AG20443 (cell line): ENCODE measurements at places on chromosomes 3 and 15.

DNA sequence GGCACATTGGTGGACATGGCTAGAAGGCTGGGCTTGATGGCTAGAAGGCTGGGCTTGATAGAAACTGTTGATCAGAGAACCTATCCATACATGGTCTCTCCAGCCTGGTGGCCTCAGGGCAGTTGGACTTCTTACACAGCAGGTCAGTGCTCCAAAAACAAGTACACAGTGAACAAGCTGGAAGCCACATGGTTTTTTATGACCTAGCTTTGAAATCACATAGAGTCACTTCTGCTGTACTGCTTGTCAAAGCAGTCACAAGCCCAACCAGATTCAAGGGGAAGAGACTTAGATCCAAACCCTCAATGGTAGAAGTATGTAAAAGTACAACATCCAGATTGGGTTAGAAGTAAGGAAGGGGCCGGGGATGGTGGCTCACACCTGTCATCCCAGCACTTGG lies 89.4 kb upstream of the HES1 start:
- no peak for DNase-seq

DNA sequence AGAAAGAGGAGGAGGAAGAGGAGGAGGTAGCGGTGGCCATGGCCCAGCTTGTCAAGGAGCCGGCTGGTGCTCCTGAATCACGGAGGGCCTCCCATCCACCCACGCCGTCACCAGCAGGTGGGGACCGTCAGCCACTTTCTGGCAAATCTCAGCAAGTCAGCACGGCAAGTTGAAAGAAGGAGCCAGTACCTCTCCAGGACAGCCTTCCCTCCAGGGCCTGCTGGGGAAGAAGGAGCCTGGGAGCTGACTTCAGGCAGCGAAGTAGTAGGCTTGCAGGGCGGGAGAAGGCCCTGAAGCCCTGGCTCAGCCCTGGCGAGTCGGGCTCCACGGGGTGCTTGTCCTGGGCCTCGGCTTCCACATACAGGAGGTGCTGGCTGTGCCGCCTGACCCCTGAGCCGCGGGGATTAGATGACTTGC lies 99.2 kb upstream of the TRPM1 start:
- DNase-seq: peak; percentile 70

- DNase-seq: peak; percentile 90
These were observed at the start of gene MAP1A for GRCh38 chr15:43517354-43518196. Gene MAP1A, plus strand, starts transcription at chr15:43517608. Its CDS starts 3,866 bp downstream, at chr15:43521474.

GRCh38 chr3:81550415-81550814 lies 211.0 kb downstream of the GBE1 start:
- no peak for DNase-seq

DNA sequence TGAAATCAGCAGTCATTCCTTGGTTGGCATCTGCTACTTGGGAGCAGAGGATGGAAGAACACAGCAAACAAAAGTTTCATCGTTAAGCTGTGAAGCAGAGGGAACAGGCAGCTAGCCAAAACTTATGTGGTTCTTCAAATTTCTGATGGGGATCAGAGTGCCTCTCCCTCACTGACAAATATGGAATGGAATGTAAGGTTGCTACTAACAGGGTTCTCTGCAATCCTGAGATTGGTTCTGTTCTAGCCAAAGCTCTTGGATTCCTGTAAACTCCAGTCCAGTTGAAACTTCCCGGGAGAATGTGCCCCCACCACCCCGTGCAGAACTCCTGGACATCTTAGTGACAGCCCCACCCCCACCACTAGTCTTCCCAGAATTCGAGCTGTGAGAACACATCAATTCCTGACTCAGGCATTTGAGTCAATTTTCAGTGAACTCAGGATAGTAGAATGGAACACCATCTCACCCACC lies 55.9 kb upstream of the PHLDB2 start:
- DNase-seq: peak; percentile 84

- DNase-seq: no peak
These were observed 210.8 kb upstream of the NR2F2 start for GRCh38 chr15:96119734-96120133.

GRCh38 chr15:83160741-83161140 lies 46.9 kb downstream of the HDGFL3 start:
- DNase-seq: no peak

DNA sequence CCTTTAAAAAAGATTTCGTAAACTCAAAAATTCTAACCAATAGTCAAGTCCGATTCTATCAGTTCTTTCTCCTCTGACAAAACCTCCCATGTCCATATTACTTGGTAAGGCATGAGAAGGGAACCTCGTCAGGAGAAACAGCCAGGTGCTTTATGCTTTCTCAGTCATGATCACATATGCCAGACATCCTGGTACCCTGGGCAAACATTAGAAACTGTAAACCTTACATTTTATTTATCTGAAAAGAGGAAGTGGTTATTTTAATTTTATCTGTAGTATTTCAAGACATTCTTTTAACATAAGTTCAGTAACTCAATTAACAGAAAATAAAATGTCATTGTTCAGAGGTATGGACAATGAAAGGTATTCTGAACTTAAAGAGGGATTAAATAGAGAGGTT lies 474.8 kb upstream of the GBE1 start:
- DNase-seq: no peak

GRCh38 chr15:55230051-55230670 lies 33.4 kb upstream of the RSL24D1 start:
- no peak for DNase-seq

DNA sequence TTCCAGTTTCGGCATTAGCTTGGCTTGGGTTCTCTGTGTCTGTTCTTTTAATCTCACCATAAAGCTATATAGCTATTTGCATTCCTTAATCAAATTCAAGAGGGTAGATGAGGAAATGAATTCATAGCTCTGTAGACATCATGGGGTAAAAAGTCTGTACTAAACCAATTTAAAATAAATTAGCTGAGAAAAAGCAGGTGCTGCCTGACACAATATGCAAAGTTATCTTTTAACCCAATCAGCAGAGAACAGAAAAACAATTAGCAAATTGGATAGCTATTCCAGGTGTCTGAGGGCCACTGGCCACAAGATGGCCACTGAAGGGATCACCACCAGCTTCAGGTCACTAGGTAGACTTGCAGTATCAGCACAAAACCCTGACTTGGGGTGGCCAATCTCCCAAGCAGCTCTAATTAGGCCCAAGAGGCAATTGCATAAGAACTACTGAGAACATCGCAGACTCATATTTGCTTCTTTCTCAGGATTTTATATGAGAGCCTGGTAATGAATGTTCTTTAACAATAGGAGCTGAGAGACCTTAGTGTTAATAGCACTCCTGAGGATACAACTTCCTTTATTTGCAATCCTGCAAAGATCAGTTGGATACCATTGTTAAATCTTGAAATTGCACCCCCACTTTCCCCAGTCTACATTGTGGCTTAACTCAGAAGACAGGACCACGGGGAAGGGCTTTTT lies 494.3 kb downstream of the PDCD6IP start:
- DNase-seq: no peak

- DNase-seq: no peak
These were observed 483.0 kb upstream of the AGTR1 start for GRCh38 chr3:148214705-148215104.

DNA sequence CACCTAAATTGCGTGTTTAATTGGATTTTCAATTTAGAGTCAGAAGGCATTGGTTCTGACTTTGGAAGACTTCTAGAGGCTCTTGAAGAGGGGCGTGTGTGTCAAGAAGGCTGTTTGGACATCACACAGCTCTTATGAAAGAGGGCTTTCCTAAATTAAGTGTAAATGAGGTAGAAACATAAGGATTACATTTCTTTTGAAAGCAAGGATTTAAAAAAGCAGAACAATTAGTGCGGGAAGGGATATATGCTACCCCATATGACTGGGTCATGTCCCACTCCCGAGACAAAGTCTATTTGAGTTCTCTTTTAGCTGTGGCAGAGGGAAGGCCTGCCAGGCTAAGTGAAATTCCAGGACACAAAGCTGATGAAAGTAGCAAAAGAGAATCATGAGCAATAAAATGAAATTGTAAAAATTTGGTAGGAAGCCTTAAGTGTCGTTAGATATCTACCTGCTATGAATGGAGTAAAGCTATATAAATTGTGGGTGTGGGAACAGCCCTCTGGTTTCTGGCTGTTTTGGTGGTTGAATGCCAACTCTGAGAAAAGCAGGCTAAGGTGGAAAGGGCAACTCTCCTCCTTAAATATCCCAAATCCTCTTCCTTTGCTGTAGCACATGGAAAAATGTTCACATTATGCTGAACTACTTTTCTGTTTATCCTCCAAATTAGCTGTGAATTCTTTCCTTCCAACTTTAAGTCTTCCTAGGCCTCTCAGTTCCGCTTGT lies 100.6 kb upstream of the TSC22D2 start:
- no peak for DNase-seq

- no peak for DNase-seq
These were observed 136.1 kb upstream of the CNTN4 start for GRCh38 chr3:1962396-1963088.

DNA sequence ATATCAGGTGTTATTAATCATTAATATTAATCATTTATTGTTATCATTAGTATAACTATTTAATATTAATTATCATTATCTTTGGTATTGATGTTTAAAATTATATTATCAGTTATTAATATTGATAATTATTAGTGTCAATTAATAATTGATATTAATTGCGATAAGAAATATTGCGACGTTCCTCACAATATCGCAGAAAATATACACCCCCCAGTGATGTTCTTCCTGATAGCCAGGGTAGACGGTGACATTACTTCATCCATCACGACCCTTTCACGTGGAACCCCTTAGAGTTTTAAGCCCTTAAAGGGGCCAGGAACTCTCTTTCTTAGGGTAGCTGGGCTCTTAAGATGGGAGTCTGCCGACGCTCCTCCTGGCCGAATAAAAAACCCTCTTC lies 98.6 kb upstream of the OSBPL11 start:
- DNase-seq: no peak

- no peak for DNase-seq
These were observed 312.1 kb downstream of the SOX2 start for GRCh38 chr3:182023843-182024242.

- DNase-seq: peak; percentile 50
These were observed 65.5 kb downstream of the SMAD3 start for GRCh38 chr15:67130673-67131601.

GRCh38 chr15:38307251-38307650 lies 54.6 kb downstream of the SPRED1 start:
- no peak for DNase-seq

GRCh38 chr3:39378088-39378487 lies 5.1 kb upstream of the SLC25A38 start:
- peak; percentile 34 for DNase-seq

- DNase-seq: peak; percentile 51
These were observed 21.3 kb upstream of the GATM start for GRCh38 chr15:45399381-45400212.

DNA sequence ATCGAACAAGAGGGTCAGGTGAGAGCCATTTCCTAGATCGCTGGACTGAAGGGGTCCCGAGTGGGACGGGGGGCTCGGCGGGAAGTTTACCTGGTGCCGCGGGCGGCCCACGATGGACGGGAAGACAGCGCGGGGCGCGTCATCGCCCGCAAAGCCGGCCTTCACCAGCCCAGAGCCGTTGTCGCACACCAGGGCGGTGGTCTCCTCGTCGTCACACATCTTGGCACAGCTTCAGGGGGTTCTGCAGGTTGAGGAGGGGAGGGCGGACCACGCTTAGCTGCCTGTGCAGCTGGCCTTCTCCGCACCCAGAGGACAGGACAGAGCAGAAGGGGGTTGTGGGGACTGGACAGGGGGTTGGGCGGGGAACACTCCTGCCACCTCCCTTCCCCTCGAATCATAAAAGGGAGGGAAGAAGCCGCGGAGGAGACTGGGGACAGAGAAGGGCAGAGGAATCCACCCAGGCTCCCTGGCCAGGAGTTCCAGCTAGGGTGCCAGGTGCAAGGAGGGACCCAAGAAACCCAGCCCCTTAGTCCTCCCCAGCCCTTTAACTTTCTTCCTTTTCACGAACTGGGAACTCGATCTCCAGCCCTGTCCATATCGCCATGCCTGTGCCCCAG lies 651 bp downstream of the ACTC1 start:
- no peak for DNase-seq

DNA sequence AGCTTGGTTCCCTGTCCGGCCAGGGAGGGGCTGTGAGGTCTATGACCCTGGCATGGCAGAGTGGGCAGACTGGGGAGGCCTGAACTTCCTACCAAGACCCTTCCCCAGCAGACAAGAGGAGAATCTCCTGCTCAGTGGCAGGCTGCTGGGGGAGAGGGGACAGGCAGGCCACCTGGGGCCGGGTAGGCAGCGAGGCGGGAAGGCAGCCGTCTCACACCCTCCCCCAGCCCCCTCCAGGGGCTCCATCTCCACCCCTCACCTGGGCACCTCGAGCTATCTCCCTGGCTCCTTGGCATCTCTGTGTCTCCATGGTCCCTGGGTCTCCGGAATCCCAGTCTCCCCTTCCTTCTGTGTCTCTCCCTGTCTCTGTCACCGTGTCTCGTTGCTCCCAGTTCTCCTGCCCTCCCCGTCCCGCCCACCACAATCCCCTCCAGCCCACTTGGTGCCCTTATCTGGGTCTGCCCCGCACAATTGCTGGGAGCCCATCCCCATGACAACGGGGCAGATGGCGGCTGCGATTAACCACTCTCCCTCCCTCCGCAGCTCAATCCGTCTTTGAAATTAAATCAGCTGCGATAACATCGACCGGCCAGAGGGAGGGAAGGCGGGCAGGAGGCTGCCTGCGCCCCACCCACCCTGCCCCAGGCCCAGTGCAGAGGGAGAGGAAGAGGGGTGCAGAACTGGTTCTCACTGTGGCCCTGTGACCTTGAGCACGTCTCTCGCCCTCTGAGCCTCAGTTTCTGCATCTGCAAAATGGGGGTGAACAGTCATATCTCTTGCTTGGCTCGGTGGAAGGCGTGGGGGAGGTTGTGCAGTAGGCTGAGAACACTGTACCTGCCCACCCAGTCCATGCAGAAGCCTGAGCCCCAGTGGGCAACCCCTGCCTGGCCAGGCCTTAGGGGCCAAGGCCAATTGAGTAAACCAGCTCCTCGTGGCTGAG lies 9.6 kb downstream of the DNAJB8 start:
- DNase-seq: no peak

DNA sequence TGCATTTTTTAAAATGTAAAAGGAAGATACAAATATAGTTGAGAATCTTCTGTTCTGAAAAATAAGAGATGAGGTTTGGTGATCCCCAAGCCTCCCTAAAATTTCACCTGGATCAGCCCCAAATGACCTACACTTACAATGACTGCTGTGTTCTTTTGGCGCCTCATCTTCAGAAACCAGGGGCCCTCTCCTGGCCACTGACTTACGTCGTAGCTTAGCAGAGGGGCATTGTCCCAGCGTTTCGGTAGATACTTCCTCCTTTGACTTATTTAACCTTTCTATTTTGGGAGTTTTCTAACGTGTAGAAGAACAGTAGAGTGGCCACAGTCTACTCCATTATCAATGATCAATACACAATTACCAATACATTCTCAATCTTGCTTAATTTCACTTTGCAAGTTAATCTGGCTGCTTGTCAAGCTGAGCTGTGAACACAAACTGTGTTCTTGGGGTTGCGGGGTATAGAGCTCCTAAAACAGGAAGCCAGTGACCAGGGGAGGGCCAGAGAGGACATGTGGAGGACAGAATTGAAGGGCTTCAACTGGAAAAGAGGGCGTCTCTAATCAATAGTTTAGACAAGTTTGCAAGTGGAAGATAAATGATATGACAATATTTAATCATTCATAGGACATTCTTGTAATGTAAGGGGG lies 419.5 kb downstream of the LPP start:
- no peak for DNase-seq

GRCh38 chr15:29693225-29693624 lies 129.0 kb downstream of the TJP1 start:
- DNase-seq: no peak
